ENCODE measurements at places on chromosomes 2 and 18.

DNA sequence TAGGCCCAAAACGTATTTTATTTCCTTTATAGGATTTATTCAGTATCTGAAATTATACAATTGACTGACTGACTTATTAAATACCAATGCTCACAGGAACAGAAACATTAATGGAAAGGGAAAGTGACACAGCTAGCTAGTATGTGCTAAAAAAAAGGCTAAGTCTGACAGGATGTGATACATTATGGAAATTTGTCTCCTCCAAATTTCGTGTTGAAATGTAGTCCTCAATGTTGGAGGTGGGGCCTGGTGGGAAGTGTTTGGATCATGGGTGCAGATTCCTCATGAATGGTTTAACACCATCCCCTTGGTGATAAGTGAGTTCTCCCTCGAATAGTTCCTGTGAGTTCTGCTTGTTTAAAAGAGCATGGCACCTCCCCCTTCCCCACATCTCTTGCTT, 70.6 kb upstream of the WDR75 start:
- no peak for DNase-seq

- DNase-seq, result no peak
Observed at GRCh38 chr2:202375033-202375608, 1.0 kb upstream of the BMPR2 start.

- no peak for DNase-seq
Observed at GRCh38 chr2:53417385-53417784, 350.2 kb upstream of the CHAC2 start.

GRCh38 chr2:26941486-26941885, 29.0 kb upstream of the MAPRE3 start:
- no peak for DNase-seq

DNA sequence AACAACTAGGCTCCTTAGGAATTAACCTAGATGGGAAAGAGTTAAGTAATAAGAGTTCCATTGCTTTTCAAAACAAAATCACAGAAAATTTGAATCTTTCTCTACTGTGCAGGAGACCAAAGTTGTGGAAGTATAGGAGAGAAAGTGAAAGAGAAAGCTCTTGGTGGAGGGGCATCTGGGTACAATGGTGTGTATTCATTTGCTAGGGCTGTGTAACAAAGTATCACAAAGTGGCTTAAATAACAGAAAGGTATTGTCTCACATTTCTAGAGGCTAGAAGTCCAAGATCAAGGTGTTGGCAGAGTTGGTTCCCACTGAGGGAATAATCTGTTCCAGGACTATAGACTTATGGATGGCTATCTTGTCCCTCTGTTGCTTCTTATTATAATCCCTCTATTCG, 50.5 kb upstream of the GORASP2 start:
- DNase-seq, result no peak

DNA sequence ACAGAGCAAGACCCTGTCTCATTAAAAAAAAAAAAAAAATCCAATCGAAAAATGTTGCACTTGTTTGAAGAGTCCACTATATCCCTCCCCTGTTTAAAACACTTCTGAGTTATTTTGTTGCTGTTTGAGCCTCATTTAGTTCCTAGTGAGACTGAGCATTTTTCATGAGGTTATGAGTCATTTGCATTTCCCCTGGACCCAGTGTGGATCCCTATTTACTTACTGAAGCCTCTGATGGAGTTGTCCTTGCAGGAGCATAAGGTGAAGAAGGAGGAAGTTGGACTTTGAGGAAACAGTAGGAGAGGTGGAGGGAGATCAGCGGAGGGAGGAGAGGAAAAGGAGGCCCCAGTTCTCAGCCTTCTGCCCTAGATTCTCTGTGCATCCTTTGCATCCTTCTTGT, 5.1 kb downstream of the CXCR1 start:
- no peak for DNase-seq
